ENCODE measurements at places on chromosomes 6 and 20.

- DNase-seq: no peak
Observed at GRCh38 chr20:22583773-22584521, 425 bp downstream of the FOXA2 start.

- DNase-seq: no peak
Observed at GRCh38 chr6:16949716-16950115, 152.1 kb upstream of the STMND1 start.

DNA sequence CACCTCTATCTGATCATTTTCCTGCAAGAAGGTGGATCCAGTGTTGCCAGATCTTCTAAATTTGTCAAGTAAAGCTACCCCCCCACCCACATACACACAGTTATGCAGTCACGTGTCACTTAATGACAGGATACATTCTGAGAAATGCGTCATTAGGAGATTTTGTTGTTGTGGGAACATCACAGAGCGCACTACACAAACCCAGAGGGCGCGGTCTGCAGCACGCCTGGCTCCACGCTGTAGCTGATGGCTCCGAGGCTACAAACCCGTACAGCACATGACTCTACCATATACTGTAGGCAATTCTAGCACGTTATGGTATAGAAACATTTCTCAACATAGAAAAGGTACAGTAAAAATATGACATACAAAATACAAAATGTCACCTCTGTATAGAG lies 126.9 kb downstream of the SYCP2 start:
- no peak for DNase-seq

GRCh38 chr20:2153326-2153725 lies 51.7 kb downstream of the STK35 start:
- no peak for DNase-seq

- DNase-seq: no peak
Observed at GRCh38 chr20:23684261-23684660, 4.6 kb downstream of the CST4 start.

GRCh38 chr6:125094563-125094962 lies 59.0 kb upstream of the TPD52L1 start:
- DNase-seq: no peak

- DNase-seq: no peak
Observed at GRCh38 chr6:131009790-131010189, 53.3 kb downstream of the EPB41L2 start.
